Cortex of kidney (tissue), 1 donor: ENCODE measurements at places on chromosomes 3 and 15.

- DNase-seq, result no peak
Measured at GRCh38 chr3:63762934-63763550, 56.1 kb upstream of the C3orf49 start.

DNA sequence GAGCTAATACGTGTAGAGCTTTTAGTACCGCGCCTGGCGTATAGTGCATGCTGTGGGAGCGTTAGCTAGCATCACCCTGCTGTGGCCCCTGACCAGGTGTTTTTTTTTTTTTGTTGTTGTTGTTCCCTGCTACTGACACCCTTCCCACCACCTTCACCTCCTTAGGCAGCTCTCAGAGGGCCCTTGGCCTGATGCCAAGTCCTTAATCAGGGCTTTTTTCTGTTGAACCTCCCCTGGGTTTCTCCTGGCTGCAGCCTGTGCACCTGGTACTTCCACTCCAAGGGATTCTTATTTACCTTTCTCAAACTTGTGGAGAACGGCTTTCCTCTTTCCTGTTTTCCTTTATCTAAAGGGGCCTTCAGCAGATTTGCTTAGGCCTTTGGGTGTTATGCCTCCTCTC lies 53.3 kb downstream of the SLC7A14 start:
- DNase-seq, result no peak

DNA sequence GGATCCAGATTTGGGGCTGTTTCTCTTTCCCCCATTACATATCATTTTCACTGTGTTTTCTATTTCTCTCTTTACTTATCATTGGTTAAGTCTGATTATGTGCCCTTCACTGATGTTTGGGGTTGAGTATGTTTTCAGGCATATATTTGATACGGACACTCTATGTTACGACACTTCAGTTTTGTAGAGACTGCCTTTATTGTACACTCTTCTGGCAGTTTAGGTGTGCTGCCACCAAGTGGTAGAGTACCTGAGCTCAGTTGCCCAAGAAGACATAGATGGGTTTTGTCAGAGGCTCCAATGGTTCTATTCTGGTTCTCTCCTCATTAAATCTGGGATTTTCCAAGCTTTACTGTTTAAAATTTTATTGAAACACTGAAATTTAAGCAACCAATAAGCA lies 255.0 kb upstream of the ROPN1 start:
- no peak for DNase-seq

DNA sequence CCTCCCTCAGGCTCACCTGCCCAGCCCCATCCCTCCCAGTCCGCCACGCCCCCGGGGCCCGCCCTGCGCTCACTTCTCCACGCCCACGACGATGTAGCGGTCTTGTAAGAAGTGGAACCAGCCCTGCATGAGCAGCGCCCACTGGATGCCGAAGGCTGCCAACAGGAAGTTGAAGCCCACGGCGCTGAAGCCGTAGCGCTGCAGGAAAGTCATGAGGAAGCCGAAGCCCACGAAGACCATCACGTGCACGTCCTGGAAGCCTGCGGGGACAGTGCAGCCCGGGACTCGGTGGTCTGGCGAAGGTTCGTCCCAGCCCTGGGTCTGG lies 9.7 kb downstream of the RHCG start:
- no peak for DNase-seq

DNA sequence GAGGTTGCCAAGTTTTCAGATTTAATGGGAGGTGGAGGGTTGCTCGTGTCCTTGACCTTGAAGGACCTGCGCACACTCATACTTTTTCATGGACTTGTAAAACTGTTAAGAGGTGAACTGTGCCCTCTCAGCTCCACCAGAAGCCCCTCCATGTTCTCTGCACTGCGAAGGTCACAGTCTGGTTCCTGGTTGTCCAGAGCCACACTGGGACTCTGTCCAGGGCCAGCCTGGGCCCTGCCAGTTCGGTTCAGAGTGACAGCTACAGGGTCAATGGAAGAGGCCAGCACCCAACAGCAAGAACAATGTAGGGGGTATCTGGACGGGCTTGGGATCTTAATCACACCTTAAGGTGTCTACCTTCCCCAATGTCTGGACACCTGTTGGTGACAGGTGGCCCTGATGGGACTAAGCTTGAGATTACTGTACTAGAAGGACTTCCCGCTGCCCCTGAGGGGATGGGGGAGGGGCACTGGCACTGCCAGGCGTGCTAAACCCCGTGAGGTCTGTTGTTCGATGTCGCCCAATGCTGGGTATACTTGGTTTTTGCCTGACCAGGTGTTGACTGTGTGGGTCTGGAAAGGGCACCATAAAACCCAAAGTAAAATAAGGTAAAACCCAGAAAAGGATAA lies 34.7 kb downstream of the GRK7 start:
- no peak for DNase-seq

- no peak for DNase-seq
Measured at GRCh38 chr15:59138243-59138642, 33.3 kb downstream of the CCNB2 start.

DNA sequence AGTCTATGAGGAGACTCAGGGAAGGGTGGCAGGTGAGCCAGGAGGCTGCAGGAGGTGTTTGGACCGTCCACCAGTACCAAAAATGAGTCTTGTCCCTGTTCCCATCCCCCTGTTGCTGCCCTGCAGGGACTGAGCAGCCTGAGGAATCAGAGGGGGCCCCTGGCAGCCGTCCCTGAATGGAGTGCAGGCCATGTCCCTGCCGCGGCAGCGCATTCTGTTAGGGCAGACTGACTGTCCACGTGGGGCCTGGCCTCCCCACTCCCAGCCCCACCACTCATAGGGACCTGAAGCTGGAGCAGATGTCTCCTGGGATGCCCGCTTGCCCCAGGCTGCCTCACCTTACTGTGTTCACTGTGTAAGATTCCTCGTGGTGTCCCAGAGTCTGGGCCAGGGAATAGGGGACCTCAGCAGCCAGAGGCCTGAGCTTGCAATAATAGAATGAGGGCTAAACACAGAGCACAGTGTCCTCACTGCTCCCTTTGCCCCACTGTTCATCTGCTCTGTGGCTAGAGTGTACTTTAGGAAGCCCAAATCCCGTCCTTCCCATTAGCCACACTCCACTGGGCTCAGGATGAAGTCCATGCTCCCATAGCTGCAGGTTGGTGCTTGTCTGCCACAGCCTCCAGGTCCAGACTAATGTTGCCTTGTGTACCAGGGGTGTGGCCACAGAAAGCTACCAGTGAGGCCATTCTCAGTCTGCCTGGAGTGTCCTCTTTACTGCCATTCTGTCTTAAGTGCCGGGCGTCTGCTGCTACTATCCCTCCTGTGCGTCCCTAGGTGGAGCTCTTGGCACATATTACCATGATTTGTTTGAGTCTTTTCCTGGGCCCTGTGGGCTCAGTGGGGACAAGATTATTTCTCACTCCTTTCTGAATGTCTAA lies 63.2 kb downstream of the HCN4 start:
- DNase-seq, result no peak

DNA sequence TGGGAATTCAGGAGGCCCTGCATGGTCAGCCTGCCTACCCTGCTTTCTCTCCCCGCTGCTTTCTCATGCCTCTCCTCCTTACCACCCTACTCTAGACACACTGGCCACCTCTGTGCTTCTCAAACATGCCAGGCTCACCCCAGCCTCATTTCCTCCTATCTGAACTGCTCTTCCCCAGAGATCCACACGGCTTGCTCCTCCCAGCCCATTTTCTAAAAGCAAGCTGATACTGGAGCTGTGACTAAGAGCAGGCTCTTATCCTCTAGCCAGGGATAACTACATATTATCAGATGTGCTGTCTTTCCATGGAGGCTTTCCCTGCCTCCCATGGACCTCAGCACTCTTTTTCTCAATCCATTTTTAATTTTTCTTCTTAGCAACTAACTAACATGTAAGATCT lies 85.9 kb downstream of the BOC start:
- no peak for DNase-seq

DNA sequence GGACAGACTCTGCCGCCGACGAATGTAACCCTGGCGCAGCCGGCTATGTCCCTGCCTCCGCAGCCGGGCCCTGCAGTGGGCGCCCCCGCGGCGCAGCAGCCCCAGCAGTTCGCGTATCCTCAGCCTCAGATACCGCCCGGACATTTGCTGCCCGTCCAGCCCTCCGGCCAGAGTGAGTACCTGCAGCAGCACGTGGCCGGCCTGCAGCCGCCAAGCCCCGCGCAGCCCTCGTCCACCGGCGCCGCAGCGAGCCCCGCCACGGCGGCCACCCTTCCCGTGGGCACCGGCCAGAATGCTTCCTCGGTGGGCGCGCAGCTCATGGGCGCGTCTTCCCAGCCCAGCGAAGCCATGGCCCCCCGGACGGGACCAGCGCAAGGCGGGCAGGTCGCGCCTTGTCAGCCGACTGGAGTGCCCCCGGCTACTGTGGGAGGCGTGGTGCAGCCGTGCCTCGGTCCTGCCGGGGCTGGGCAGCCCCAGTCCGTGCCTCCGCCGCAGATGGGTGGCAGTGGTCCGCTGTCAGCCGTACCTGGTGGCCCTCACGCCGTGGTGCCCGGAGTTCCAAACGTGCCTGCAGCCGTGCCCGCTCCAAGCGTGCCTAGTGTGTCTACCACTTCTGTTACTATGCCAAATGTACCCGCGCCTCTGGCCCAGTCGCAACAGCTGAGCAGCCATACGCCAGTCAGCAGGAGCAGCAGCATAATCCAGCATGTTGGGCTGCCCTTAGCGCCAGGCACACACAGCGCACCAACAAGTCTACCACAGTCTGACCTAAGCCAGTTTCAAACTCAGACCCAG lies 2.4 kb downstream of the TSC22D2 start:
- DNase-seq, result no peak

DNA sequence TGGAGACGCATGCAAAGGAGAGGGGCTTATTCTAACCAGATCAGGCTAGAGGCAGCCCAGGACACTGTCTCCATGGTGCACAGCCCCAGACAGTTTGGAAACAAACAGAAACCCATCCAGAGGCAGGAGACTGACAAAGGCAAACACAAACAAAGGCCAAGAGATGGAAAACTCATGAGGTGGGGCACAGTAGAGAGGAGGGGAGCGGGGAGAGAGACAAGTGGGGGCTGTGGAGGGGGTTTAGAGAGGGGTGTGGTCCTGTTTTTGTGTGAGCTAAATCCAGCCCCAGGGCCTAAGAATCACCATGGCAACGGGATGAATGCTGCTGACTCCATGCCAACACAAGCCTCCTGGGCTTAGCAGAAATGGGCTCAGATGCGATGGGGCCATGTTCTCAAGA lies 32.3 kb downstream of the PARP16 start:
- DNase-seq, result no peak

GRCh38 chr15:68699881-68700454 lies 120.7 kb downstream of the ANP32A start:
- no peak for DNase-seq

- no peak for DNase-seq
Measured at GRCh38 chr3:113021471-113021870, 30.7 kb downstream of the GTPBP8 start.

DNA sequence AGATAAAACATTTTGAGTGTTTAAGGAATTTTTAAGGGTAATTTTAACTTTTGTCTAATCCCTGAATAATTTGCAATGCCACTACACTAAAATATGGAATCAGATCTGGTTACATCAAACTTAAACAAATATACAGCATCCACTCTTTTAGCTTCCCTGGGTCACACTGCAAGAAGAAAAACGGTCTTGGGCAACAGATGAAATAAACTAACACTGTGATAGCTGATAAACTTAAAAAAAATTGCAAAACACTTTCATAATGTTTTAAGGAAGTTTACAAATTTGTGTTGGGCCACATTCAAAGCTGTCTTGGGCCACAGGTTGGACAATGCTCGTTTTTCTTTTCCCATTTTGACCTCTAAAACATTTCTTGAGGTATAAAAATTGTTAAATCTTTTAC lies 34.3 kb downstream of the CCDC66 start:
- no peak for DNase-seq

DNA sequence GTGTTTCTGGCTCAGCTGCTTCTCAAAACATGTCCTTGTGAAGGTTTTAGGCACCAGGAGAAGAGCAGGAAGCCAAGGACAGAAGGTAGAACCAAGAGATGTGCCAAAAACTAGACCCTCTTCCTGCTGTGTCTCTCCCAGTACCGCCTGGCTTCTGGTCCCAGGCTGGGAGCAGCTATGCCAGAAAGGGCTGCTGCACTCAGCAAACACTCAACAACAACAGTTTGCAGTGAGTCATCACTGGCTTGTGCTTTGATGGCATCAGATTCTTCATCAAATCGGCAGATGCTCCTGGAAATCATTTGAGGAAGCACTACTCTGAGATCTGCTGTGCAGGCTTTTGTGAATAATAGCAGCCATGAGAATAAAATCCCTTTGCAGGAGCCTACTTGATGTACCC lies 63.2 kb downstream of the DGKG start:
- DNase-seq, result no peak

DNA sequence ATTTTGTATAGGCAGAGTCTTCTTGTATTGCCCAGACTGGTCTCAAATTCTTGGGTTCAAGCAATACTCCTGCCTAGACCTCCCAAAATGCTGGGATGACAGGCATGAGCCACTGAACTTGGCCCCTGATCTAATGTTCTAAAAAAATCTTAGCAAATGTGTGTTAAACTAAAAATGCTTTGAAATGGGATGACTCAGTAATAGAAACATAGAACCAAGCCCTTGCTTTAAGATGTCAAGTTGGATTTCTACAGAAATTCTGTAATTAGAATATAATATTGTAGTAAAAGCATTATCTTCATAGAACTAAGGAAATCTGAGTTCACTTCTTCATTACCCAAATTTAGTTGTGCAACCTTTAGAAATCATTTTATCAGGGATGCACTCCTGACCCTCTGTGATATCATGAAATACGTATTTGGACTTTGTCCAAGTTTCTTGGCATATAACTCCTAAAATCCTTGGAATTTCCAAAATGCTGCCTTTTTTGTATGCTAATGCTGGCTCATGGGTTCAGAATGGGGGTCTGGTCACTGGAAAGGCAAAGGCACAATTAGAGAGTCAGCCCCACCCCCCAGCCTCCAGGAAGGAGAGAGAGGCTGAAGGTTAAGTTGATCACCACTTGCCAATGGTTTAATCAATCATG lies 217.3 kb downstream of the TP63 start:
- DNase-seq, result no peak

GRCh38 chr15:61195116-61196002 lies 33.7 kb downstream of the RORA start:
- no peak for DNase-seq

GRCh38 chr3:123791898-123792297 lies 92.2 kb downstream of the MYLK start:
- no peak for DNase-seq

DNA sequence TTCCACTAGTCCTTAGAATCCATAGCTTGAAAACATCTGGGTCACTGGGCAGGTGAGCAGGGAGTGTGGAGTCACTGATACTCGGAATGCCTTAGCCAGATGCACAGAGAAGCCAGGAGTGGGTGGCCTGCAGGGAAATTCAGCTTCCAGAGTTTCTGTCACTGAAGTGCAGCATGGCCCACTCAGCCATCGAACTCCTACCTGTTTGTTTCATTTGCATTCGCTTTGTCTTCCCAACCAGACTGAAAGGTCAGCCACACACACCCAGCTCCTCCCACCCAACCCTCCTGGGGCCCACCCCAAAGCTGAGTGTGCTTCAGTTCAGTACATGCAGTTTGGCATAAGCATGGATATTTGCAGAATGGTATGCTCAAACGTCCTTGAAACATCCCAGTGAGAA lies 124.5 kb upstream of the ATP10A start:
- DNase-seq, result no peak

GRCh38 chr15:71562251-71562650 lies 248.1 kb upstream of the NR2E3 start:
- DNase-seq, result no peak

- DNase-seq, result no peak
Measured at GRCh38 chr3:89932882-89933281, 825.5 kb downstream of the EPHA3 start.

- DNase-seq, result no peak
Measured at GRCh38 chr3:131699001-131699400, 196.2 kb upstream of the MRPL3 start.

- DNase-seq, result no peak
Measured at GRCh38 chr15:36363335-36363734, 216.1 kb upstream of the CDIN1 start.

- DNase-seq, result no peak
Measured at GRCh38 chr15:40825661-40826422, 2.7 kb downstream of the PPP1R14D start.
